DMS153 (cell line): ENCODE measurements at places on chromosomes 4 and X.

DNA sequence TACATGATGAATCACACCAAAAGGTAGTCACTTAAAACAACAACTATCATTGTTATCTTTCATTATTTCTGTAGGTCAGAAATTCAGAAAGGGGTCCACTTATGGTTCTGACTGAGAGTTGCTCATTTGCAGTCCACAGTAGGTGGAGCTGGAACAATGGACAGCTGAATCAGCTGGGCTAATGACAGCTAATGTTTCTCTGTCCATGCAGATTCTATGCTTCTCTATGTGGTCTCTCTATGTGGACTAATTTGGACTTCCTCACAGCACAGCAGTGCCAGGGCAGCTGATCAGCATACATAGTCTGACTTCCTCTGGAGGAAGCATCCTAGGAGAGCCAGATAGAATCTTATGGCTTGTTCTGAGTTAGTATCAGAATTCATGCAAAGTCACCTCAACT lies 131.7 kb upstream of the INTU start:
- no peak for DNase-seq

DNA sequence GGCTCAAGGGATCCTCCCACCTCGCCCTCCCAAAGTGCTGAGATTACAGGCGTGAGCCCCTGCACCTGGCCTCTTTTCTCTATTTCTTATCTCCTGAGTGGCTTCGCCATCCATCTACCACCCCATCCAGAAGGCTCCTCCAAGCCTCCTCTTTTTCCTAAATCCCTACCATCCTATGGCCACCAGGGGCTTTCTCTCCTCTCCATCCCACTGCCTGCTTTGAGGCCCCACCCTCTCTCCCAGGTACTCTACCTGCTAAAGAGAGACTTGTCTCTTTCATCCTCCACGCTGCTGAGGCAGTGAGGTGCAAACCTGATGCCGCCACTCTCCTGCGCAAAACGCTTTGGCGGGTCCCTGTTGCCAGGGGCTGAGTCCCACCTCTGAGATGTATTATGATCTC lies 7.0 kb downstream of the RS1 start:
- DNase-seq: no peak

- peak; percentile 97 for DNase-seq
These were observed 83.8 kb upstream of the MAML3 start for GRCh38 chr4:140237616-140238350.

DNA sequence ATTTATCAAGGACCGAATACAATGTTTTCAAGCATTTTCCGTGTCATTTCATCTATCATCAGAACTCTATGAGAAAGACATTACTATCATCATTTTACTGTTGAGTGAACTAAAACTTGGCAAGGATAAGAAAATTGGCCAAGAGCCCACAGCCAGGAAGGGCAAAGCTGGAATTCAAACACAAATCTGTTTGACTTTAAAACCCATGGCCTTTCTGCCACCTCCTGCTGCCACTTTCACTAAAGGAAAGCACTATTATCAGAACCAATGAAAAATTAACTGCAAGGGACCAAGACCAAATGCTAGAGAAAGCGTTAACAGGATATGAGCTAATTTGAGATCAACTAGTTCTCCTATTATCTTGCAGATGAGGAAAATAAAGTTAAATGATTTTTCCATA lies 2759.2 kb downstream of the ARAP2 start:
- DNase-seq: no peak

- no peak for DNase-seq
These were observed at the start of gene PRRG1 for GRCh38 chrX:37349221-37350033. TSS of gene PRRG1 (plus strand) at chrX:37349364. CDS start at chrX:37406250, 56,886 bp downstream.

GRCh38 chrX:16061296-16061695 lies 62.1 kb upstream of the GRPR start:
- no peak for DNase-seq

GRCh38 chr4:772118-772517 lies 53.8 kb downstream of the CPLX1 start:
- DNase-seq: no peak

- DNase-seq: peak; percentile 5
These were observed 263.8 kb upstream of the RPS6KA3 start for GRCh38 chrX:20530406-20530921.

- DNase-seq: no peak
These were observed 198.8 kb upstream of the FAT4 start for GRCh38 chr4:125115941-125116340.

DNA sequence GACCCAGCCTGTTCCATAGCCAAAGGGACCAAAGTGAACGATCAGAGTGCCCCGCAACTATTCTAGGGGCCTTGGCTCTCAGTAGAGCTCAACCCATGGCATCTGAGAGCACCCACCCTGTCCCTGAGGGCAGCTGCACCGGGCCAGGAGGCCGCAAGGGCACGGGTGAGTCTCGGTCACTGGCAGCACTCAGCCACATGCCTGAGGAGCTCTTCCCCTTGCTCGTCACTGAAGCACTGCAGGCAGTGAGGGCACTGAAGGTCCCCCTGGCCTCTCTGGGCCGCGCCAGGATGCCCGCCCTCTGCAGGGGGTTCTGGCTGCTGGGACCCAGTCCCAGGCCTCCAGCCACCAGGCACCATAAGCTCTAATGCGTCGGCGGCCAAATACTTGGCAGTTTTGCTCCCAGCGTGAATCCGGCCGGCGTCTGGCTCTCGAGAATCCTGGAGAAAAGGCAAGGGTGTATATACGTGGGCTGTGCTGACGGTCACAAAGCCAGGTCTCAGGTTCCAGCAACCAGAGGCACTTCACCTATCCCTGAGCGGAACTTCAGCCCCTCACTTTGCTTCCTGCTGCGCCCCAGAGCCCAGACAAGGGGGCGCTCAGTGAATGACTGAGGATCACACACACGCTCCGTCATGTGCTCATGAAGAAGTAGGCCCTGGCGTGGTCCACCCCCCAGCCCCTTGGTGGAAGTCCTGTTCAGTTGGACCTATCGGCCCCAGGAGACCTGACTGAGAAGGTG lies 13.9 kb downstream of the TNIP2 start:
- DNase-seq: no peak

DNA sequence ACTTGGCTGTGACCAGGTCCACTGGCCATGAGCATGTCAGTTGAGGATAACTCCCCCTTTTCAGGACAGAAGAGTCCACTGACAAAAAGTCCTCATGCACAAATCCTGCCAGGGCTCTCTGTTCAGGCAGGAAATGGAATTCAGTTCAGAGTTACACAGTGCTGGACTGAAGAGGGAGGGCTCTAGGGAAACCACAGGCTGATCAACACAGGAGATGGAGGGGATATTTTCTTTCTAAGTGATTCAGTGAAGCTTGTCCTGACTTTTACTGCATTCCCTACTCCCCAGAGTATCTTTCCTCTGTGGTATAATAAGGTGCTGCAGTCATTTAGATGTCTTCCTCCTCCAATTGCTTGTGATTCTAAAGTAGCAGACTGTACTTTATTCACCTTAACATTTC lies 335.5 kb upstream of the IGFBP7 start:
- no peak for DNase-seq

GRCh38 chr4:158930639-158930972 lies 161.8 kb downstream of the FNIP2 start:
- no peak for DNase-seq

DNA sequence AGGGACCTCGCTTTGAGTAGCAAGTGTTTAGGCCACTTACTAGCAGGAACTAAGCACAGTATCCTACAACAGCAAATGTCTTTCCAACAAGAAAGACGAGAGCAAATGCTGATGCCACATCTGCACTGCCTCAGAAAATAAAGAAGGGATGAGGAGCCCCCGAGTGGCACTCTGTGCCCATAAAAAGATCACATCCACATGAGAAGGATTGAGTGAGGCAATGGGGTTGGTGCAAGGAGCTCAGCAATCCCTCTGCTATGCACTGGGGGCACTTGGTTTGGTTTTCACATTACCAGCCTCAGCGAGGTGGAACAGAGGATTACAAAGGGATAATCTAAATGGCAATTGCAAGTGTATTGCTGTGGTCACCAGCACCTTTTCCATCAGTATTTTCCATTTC lies 252.8 kb upstream of the SLC7A11 start:
- DNase-seq: peak; percentile 7

DNA sequence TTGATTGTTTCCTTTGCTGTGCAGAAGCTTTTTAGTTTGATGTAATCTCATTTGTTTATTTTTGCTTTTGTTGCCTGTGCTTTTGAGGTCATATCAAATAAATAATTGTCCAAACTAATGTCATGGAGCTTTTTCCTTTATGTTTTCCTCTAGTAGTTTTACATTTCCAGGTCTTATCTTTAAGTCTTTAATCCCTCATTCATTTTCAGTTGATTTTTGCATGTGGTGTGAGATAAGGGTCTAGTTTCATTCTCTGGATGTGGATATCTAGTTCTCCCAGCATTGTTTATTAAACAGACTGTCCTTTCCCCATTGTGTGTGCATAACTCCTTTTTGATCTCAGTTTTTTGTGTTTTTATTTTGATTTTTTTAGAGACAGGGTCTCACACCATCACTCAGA lies 179.1 kb upstream of the STK26 start:
- no peak for DNase-seq

- no peak for DNase-seq
These were observed 11.7 kb downstream of the MTTP start for GRCh38 chr4:99586322-99586721.

- DNase-seq: no peak
These were observed 57.0 kb downstream of the LCORL start for GRCh38 chr4:17964576-17964975.

DNA sequence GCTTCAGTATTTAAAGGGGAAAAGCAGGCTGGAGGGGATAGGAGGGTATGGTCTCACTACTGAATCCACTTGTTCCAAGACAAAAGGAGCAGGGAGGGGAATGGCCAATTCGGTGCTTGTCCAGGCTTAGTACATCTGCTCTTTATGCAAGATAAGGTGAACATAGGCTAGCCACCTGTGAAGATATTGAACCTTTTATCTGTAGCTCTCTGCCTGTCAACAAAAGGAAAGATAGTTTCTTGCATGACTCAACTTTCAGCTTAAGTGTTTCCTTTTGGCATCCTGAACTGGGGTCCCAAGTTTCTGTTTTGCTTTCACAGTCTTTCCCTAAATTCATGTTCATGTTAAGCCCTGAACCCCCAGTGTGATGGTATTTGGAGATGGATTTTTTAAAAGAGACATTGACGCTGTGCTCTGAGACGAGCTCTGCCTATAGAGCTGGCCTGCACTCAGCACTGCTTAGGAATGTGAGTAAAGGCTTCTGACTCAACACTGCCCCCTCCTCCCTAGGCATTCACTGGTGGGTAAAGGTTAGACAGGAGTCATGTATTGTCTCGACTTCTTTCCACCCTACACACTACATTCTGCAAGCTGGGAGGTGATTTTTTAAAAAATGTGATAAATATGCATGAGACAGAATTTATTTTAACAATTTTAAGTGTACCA lies 28.2 kb downstream of the FAM149A start:
- DNase-seq: no peak

GRCh38 chr4:36432586-36432985 lies 151.2 kb downstream of the DTHD1 start:
- no peak for DNase-seq

DNA sequence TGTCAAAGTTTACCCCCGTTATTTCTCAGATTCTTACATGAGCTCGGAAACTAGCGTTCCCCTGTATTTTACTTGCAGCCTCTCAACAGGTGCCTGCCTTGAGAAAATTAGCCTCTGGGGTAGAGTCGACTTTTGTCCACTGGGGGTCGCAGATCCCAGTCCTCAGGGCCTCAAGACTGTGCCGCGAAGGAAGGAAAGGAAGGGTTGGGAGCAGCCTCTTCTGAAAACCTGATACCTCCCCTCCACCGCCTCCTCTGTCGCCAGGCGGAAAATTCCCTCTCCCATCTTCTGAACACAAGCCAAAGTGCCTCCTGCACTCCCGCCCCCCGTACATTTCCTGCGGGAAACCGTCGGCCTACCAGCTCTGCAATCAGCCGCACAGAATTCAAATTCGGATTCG lies 44.4 kb upstream of the TMSB15B start:
- DNase-seq: peak; percentile 5

DNA sequence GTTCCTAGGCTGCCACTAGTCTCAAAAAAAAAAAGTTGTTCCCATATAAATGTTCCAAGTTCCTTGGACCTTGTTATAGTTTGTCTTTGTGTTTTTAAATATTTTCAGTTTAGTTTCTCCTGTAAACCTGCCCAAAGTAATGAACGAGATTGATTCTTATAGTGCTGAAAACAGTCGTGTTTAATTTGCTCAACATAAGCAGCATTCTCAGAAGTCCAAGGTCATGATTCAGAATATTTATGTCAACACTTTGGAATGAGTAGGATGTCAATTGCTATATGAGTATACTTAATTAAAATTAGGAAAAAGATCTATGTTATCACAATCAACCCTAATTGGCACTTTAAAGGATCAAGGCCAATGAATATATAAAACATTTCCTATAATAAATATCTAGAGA lies 510.9 kb downstream of the PPP4R3C start:
- DNase-seq: no peak

GRCh38 chr4:150390531-150390910 lies 191.4 kb upstream of the MAB21L2 start:
- no peak for DNase-seq

- no peak for DNase-seq
These were observed 114.4 kb downstream of the FRYL start for GRCh38 chr4:48665555-48666186.

DNA sequence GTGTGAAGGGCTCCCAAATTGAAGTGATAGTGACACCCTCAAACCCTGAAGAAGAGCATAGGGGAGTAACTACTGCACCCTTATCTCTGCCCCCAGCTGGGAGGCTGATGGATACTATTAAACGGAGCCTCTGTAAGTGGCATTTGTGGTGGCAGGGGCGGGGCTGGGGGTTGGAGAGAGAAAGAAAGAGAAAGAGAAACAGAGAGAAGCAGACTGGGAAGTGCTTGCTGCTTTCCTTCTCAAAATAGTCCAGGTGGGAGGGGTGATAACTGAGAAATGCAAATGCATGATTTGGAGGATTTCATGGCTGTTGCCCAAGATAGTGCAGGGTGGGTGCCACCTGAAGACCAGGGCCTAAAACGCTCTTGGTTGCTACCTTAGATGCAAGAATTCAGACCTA lies 253.5 kb upstream of the GATB start:
- DNase-seq: no peak
